NB4 (cell line): ENCODE measurements at places on chromosomes 1 and 21.

GRCh38 chr1:81296601-81297000 lies 504.1 kb upstream of the ADGRL2 start:
- no peak for DNase-seq

DNA sequence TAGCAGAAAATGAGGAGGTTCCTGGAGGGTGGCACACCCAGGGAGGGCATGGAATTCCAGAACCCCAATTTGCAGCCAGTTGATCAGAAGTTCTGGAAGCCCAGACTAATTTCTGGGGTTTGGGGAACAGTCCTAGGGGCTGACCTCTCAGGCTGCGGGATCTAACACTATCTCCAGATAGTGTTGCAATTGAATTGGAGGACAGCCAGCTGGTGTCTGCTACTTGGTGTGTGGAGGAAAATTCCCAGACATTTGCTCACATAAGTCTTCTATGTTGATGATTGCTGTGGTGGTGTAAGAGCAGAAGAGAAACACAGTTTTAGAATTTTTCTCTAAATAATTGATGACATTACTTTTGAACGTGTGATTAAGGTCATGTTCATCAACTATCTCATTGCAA lies 154.3 kb upstream of the RNPC3 start:
- DNase-seq, result no peak

GRCh38 chr21:34298534-34299167 lies 65.2 kb upstream of the KCNE2 start:
- DNase-seq, result no peak

- DNase-seq, result no peak
These were observed 14.0 kb downstream of the DNALI1 start for GRCh38 chr1:37570528-37571334.

- DNase-seq, result no peak
These were observed 1194.5 kb downstream of the PLA2G4A start for GRCh38 chr1:188023206-188023605.

- no peak for DNase-seq
These were observed 155.0 kb downstream of the PCNX2 start for GRCh38 chr1:233140499-233140898.

DNA sequence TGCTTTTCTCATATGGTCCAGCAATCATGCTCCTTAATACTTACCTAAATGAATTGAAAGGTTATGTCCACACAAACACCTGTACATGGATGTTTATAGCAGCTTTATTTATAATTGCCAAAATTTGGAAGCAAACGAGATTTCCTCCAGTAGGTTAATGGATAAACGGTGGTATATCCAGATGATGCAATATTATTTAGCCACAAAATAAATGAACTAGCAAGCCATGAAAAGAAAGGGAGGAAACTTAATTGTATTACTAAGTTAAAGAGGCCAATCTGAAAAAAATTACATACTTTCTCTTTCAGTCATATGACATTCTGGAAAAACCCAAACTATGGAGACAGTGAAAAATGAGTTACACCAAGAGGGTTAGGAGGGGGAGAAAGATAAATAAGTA lies 76.3 kb upstream of the LRRC7 start:
- DNase-seq, result no peak

DNA sequence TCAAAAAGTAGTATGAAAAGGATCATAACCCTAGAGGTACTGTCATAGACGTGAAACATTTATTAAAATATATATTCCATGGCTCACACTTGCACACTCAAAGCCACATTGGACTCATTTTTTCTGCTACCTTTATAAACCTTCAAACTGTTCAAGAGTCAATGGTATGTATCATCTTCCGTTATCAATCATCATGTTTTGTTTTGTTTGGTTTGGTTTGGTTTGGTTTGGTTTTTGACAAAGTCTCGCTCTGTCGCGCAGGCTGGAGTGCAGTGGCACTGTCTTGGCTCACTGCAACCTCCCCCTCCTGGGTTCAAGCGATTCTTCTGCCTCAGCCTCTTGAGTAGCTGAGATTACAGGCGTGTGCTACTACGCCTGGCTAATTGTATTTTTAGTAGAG lies 1.8 kb downstream of the IFNAR2 start:
- DNase-seq, result no peak

GRCh38 chr1:222996310-222996975 lies 146.6 kb downstream of the TLR5 start:
- DNase-seq, result peak; percentile 5

DNA sequence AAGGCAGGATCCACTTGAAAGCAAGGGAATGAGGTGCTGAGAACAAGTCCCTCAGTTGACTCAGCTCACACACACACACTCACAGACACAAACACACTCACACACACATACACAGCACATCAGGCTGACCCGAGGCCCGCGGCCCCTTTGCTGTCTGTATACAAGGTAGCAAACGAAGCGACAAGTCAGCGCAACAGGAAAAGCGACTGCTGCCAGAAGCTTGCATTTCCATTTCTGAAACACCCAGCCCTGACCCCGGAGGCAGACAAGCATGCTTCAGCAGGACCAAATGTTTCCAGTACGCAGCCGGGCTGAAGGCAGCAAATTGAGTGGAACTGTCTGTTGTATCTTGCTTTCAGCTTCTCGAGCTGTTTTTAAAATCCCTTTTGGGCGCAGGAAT lies 501.6 kb downstream of the NPHP4 start:
- DNase-seq, result no peak

GRCh38 chr1:206505702-206506355 lies 1.5 kb upstream of the RASSF5 start:
- no peak for DNase-seq

DNA sequence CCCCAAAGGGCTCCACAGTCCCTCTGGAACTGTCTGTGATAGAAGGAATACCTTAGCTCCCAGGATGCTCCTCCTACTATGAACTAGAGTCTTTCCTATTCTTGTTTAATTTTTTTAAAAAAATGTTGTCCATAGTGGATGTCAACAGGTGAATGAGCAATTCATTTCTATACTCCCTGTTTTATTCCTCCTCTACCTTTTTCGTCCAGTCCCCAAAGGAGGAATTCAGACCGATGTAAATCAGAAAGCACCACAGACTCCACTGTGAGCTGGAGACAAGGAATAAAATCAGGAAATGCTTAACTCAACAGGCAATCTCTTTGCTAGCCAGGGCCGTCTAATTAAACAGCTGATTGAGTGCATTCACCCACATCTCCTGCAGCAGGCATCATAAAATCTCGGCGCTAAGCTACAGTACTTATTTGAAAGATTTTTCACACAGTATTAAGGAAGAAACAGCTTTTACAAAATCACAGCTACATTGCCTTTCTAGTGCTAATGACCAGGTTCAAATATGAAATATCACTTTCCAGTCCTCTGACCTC lies 381.6 kb downstream of the SIPA1L2 start:
- DNase-seq, result no peak

- DNase-seq, result no peak
These were observed 53.0 kb downstream of the VANGL1 start for GRCh38 chr1:115694805-115695204.

DNA sequence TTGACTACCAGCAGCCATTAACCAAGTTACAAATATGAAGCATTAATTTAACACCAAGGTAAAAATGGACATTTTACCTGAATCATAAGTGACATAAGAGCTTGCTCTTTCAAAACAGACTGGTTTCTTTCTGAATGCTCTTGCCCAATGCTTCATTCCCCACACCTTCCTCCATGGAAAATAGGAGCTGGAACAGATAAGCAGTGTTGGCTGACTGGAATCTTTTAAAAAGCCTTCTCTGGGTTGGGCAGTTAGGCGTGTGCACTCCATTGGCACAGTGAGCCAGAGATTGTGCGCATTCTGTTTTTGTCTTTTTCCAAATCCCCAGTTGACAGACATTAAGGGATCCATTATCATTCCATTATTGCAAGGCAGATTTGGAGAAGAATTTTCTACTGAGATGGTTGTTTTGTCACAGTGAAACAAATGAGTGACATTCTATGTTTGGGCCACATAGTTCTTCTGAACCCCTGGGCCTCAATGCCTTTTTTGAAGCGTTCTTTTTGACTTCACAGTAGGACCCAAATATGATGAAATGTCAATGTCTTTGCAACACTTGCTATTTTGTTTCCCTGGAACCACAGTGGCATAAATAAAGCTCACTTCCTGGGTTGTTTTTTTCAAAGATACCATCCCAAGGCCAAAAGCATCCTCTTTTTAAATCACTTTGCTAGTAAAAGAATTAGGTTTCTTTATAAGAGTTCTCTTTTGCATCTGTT lies 32.3 kb downstream of the LRRC8B start:
- peak; percentile 42 for DNase-seq
